ENCODE measurements at places on chromosomes 1 and 21.

DNA sequence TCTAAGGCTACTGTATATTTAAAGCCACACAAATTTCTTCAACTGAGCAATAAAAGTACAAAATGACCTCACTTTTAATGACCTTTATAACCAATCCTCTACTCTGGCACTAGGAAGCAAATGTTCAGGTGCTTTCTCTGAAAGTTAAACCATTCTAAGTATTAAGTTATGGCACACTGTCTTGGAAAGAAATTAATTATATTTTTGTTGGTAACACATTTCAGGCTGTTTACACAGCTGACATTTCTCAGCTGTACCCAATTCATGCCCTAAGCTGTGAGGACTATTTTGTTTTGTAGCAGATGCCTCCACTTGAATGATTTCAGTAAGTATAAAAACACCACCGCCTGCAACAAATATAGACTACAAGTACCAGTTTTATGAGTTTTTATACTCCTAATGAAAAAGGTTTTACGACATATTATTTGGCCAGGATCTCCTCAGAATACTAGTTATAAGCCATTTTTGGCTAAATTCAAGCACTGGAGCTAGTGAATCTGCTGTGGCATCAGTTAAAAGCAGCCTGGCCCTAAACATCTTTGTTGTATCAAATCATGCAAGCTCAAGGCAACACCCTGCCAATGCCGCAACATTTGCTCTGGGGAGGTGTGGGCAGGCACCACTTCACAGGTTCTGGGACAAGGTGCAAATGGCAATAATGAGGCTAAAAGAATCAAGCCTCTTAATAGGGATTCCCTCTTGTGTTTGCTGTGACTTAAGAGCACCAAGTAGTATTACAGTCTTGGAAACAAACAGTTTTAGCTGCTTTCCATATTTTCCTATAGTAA, 228.4 kb upstream of the DMRTA2 start:
- no peak for DNase-seq
- no peaks in the 10 kb centered on the region for H3K27me3 ChIP-seq
- H3K4me3 ChIP-seq: no peak overlapping the region
- no peak overlapping the region for H3K27ac ChIP-seq
- H3K36me3 ChIP-seq: no peaks in the 10 kb centered on the region
- H3K4me1 ChIP-seq: no peaks in the 10 kb centered on the region

DNA sequence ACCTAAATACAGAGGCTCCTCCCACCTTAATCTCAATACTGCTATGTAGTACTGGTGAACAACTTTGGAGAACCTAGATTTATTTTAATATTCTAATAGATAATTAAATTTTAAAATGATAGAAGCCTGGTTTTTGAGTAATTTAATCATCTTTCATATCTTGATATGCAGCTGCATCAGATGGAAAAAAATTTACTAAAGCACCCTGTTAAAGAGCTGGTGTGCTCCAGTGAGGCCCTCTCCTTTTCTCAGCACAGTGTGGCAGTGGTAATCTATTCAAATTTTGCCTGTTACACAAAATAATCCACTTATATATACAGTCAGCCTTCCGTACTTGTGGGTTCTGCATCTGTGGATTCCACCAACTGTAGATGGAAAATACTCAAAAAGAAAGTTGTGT, 82.8 kb downstream of the LRRC8C start:
- no peaks in the 10 kb centered on the region for H3K4me1 ChIP-seq
- H3K27ac ChIP-seq: no peak overlapping the region
- no peak overlapping the region for H3K4me3 ChIP-seq
- H3K27me3 ChIP-seq: no peaks in the 10 kb centered on the region

GRCh38 chr1:201348211-201348566, 29.3 kb downstream of the TNNT2 start:
- no peak overlapping the region for H3K27ac ChIP-seq
- H3K4me3 ChIP-seq: no peak overlapping the region
- no peaks in the 10 kb centered on the region for H3K27me3 ChIP-seq
- H3K36me3 ChIP-seq: no peaks in the 10 kb centered on the region

- no peak overlapping the region for H3K4me3 ChIP-seq
- H3K27me3 ChIP-seq: peaks cover 23% of the 10 kb centered on the region
- no peak overlapping the region for H3K27ac ChIP-seq
- DNase-seq: no peak
- no peaks in the 10 kb centered on the region for H3K4me1 ChIP-seq
- H3K36me3 ChIP-seq: no peaks in the 10 kb centered on the region
Measured at GRCh38 chr1:181319907-181320306, 163.4 kb upstream of the CACNA1E start.

- H3K4me3 ChIP-seq: no peak overlapping the region
- DNase-seq: no peak
- no peaks in the 10 kb centered on the region for H3K27me3 ChIP-seq
- no peaks in the 10 kb centered on the region for H3K36me3 ChIP-seq
- H3K4me1 ChIP-seq: no peaks in the 10 kb centered on the region
- H3K27ac ChIP-seq: no peak overlapping the region
Measured at GRCh38 chr1:22342734-22343191, 108.9 kb upstream of the ZBTB40 start.

- no peak overlapping the region for H3K27ac ChIP-seq
- H3K4me3 ChIP-seq: no peak overlapping the region
- DNase-seq: no peak
Measured at GRCh38 chr1:98315309-98315708, 346.2 kb upstream of the SNX7 start.

- H3K27ac ChIP-seq: no peak overlapping the region
- H3K36me3 ChIP-seq: peaks cover 2% of the 10 kb centered on the region
- H3K27me3 ChIP-seq: no peaks in the 10 kb centered on the region
- no peaks in the 10 kb centered on the region for H3K4me1 ChIP-seq
- H3K4me3 ChIP-seq: no peak overlapping the region
- DNase-seq: peak; percentile 3
Measured at GRCh38 chr1:61362351-61362750, 280.0 kb downstream of the NFIA start.

DNA sequence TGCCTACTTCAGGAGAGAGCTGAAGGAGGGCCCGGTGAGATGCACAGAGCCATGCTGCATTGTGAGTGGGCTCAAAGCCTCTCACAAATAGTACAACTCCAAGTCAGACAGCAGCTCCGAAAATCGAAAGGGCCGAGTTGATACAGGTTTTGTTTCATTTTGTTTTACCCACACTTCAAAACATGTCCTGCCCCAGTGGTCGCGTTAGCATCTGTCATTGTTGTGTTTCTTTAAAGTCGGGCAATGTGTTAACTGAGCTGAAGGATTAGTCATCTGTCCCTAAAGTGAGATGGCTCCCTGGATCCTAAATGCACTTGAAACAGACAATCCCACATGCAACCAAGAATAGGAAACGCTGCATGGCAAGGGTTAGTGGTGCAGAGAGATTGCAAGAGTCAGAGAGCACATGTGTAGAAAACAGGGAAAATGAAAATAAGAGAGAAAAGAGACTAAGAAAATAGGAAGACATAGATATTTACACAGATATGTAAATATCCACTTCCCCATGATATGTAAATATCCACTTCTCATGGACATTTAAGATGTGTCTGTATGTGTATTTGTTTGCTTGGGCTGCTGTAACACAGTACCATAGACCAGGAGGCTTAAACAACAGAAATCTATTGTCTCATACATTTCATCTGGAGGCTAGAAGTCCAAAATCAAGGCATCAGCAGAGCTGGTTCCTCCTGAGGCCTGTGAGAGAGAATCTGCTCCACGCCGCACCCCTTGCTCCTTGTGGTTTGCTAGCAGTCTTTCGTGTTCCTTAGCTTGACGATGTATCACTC, 131.4 kb upstream of the RAB4A start:
- DNase-seq: no peak
- no peak overlapping the region for H3K27ac ChIP-seq
- H3K27me3 ChIP-seq: no peaks in the 10 kb centered on the region
- H3K4me3 ChIP-seq: no peak overlapping the region
- no peaks in the 10 kb centered on the region for H3K36me3 ChIP-seq

Data from small intestine (tissue), 16 donors.